Frontal cortex (tissue), 4 donors: ENCODE measurements at places on chromosomes 4 and X. TPM values are rescaled to one million over a fixed set of nuclear protein-coding genes. Genes with fewer than 3 reads are reported as not detected.

Gene OCIAD2
- total RNA-seq = 37.9 TPM

Gene MAGEA2
- not detected for total RNA-seq

Gene MED28
- total RNA-seq = 26.5 TPM

Gene SMIM31
- total RNA-seq = not detected

Gene WNK3
- total RNA-seq = 71.3 TPM

DNA sequence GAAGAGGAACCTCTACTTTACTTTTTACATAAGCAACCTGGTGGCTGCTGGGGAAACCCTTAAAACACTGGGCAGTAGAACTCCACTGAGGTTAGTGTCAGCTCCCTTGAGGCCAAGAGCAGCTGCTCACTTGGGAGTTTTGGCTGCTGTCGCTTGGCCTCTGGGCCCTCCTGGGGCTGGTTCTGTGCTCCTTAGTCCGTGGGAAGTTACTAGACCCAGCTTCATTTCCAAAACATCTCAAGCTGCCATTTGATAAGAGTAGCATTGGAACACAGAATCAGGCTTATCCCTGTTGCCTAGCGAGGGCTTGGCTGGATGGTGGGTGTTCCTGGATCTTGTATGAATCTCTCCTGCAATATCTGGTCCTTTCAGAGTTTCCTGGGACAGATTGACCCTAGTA, 26.1 kb downstream of the RNF4 start:
- DNase-seq = no peak

DNA sequence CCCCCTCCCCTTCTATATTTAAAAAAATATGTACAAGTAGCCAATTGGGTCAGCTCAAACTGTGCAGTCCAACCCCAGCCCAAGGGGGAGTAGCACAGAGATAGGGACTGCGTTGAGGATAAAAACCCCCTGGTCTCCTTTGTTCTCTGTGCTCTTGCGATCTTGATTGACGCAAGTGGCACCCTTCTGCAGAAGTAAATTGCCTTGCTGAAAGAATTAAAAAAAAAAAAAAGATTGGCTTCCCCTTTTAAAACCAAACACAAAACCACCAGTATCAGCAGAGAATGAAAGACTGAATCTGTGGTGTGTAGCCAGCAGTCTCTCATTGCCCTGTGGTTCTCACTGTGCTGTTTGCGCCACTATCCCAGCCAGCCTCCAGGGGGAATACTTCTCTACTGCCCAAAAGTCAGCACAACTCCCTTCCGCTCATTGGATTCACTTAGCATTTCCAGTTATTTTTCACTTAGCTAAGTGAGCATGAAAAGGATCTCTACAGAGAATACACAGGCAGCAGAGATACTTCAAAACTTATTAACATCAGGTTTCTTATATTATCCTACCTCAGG, 29.7 kb downstream of the MANBA start:
- DNase-seq = no peak

GRCh38 chrX:23503835-23504539, 163.3 kb upstream of the PRDX4 start:
- no peak for DNase-seq

- no peak for DNase-seq
Observed at GRCh38 chr4:73752424-73752823, 12.1 kb downstream of the CXCL8 start.

DNA sequence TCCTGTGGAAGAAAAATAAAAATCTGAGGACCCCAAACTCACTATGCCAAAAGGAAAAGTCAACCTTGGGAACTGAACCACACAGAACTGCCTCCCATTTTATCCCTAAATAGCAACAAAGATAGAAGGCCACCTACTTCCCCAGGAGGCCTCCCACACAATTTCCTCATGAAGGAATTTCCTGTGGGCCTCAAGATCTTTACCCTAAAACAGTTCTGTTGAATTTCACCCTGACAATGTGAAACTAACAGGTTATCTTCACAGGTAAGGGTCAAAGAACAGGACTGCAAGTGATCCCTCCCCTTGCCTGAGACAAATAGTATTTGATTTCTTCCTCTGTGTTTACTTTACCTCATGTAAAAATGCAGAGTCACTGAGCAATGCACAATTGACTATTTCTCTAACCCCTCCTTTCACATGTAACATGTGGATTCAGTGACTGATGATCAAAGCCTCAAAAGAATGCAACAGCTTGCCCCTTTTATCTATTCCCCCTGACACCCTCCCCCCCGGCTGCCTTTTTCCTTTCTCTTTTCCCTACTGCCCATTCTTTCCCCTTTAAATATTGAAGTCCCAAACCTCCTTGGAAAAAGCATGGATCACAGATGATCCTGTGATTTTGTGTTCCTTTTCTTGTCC, 33.3 kb downstream of the MEPE start:
- no peak for DNase-seq

GRCh38 chrX:30593440-30594200, 16.1 kb upstream of the TASL start:
- no peak for DNase-seq

DNA sequence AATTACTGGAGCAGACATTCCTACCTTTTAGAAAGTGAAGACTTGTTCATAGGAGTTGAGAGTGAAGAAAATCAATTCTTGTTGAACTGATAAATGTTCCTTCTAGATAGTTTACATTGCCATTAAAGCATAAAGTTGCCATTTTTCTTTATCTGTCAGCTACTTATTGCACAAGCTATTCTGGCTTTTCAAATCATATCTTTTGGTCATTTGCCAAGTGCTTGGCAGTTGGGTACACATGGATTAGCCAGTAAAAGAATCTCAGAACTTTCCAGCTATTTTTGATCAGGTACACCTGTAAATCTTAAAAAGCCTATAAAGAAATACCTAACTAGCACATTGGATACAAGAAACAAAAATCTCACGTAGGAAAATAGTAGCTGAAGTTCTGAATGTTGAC, 56.4 kb upstream of the PNPLA4 start:
- no peak for DNase-seq

DNA sequence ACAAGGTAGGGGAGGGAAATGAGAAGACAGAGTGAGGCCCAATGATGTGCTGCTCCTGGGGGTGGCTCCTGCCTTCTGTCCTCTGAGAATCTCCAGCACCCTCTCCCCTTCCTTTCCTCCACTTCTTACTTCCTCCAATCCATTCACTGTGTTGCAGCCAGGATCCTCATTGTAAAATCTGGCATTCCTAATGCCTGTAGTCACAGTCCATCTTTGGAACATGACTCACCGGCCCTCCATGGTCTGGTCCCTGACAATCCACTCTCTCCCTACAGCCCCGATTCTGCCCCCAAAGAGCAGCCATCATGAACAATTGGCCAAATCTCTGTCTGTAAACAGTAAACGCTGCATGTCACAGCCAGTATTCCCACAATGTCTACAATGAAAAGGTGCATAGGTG, 72.9 kb downstream of the CLNK start:
- DNase-seq = no peak

DNA sequence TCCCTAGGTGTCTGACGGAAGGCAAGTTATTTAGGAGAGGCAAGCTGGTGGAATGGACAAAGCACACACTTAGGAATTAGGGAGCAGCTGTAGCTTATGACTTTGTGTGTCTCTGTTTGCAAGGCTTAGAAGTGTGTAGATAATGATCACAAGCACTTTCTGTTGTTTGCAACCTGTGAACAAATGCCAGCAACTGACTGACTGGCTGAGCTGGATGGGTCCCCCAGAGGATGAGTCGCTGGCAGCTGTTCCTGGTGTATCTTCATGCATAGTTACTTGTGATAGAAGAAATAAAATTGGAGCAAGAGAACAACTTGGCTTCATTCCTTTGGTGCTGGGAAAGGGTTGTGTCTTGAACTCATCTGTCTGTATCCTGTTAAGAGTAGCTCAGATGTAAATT, 64.2 kb upstream of the BEND4 start:
- DNase-seq = no peak
